ENCODE measurements at places on chromosomes 16 and 17.

DNA sequence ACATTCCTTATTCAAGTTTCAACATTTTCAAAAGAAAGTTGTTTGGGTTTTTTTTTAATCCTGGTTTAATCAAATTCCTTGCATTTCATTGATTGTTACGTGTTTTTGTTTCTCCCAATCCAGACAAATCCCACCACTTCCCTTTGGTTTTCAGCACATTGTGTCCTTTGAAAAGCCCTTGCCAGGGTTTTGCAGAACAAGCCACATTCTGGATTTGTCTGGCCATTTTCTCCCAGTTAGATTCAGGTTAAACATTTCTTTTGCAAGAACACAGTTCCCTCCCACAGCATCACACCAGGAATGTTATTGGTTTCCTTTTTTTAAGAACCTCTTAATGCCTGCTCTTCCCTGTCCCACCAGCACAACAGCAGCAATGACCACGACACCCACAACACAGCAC is 278.0 kb upstream of the SALL1 start:
- no peak for DNase-seq

GRCh38 chr16:87380403-87380802 is 3.2 kb downstream of the FBXO31 start:
- no peak for DNase-seq

DNA sequence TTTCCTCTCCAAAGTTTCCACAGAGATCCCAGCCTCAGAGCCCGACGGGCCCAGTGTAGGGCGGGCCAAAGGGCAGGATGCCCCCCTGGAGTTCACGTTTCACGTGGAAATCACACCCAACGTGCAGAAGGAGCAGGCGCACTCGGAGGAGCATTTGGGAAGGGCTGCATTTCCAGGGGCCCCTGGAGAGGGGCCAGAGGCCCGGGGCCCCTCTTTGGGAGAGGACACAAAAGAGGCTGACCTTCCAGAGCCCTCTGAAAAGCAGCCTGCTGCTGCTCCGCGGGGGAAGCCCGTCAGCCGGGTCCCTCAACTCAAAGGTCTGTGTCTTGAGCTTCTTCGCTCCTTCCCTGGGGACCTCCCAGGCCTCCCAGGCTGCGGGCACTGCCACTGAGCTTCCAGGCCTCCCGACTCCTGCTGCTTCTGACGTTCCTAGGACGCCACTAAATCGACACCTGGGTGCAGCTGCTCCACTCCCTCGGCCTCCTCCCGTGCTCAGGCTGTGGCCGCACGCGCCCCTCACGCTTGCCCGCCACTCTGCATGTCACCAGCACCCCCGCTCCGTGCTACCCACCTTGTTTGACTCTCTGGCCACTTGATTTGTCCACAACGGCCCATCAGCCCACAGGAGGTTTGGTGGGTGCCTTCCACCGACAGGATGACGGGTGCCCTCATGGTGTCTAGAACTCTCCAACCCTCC is 15.3 kb upstream of the STH start:
- DNase-seq = no peak

GRCh38 chr16:14168146-14168545 is 97.0 kb downstream of the MRTFB start:
- DNase-seq = no peak

DNA sequence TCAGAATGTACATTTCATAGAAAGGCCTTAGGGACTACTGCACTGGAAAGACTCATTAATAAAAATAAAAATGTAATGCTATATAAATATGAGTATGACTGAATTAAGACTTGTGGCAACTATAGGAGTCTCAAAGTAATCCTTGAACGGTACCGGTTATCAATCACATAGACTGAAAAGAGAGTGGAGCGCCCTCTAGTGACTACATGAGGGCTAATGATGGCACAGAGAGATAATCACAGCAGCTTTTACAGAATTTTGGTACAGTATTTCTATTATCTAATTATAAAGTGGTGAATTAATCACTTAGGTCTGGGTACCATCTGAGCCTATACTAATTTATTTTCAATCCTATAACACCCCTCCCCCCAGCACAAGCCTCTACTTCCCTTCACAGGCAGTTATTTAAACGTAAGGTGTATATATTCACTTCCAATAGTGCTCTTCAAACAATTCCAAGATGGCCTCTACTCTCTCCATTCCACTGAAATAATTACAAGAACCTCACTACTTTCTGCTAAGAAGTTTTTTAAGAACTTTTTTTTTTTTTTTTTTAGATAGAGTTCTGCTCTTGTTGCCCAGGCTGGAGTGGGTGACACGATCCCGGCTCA is 40.7 kb upstream of the ANKFY1 start:
- peak; percentile 53 for DNase-seq

GRCh38 chr17:50831471-50831928 is 3.9 kb upstream of the WFIKKN2 start:
- no peak for DNase-seq

DNA sequence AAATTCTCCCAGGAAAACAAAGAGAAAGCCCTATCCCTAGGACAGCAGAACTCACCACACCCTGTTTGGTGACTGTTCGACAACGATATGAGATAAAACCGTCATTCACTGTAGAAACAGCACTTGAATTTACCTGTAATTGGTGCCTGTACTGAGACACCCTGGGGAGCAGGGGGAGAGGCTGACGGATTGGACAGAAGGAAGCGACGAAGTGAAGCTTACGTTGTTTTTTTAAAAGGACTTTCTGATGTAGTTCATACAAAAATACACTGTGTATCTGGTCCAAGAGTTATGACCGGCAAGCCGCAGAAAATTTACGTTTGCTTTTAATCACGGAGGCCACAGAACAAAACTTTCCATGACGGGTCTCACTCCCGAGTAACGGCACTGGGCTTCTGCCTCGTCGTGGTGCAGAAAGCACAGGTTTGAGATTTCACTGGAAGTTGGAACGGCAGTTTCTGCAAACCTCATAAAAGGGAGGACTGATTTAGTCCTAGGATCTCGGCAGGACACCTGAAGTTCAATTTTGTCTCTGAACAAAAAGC is 9.7 kb downstream of the NXN start:
- no peak for DNase-seq

DNA sequence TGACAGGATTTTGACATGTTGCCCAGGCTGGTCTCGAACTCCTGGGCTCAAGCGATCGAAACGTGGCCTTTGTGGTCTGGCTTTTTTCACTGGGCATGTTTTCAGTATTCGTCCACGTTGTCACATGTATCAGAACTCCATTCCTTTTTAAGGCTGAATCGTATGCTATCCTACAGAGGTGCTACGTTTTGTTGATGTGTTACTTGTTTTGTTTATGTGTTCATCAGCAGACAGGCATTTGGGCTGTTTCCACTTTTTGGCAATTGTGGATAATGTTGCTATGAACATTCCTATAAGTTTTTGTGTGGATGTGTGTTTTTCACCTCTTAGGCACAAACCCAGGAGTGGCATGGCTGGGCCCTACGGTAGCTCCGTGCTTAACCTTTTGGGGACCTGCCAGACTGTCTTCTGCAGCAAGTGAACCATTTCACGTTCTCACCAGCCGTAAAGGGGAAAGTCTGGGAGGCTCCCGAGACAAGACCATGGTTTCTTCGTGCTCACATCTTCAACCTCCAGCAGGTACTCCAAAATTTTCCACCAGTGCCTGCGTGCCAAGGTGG is 26.9 kb downstream of the ADCY9 start:
- no peak for DNase-seq

GRCh38 chr17:40363111-40363827 is 1.3 kb downstream of the GJD3 start:
- DNase-seq = peak; percentile 53

DNA sequence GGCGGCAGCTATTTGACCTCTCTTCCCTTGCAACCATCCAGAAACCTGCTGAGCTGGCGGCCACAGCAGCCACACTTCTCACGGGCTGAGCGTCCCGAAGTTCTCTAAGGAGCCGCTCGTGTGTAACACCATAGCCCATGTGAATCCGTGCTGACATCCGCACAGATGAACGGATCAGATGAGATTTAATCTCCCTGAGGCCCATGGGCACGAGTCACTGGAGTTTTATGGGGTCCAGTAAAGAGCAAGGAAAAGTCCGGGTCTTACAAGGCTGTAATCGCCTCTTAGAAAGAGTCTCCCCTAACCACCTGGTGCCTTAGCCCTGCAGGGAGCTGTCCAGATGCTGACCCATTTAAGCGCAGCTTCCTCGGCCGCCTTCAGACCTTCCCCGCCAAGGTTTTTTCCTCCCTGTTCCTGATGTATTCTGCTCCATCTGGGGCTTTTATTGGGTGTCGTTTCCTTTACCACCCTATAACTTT is 5.5 kb upstream of the CACNG5 start:
- peak; percentile 29 for DNase-seq

DNA sequence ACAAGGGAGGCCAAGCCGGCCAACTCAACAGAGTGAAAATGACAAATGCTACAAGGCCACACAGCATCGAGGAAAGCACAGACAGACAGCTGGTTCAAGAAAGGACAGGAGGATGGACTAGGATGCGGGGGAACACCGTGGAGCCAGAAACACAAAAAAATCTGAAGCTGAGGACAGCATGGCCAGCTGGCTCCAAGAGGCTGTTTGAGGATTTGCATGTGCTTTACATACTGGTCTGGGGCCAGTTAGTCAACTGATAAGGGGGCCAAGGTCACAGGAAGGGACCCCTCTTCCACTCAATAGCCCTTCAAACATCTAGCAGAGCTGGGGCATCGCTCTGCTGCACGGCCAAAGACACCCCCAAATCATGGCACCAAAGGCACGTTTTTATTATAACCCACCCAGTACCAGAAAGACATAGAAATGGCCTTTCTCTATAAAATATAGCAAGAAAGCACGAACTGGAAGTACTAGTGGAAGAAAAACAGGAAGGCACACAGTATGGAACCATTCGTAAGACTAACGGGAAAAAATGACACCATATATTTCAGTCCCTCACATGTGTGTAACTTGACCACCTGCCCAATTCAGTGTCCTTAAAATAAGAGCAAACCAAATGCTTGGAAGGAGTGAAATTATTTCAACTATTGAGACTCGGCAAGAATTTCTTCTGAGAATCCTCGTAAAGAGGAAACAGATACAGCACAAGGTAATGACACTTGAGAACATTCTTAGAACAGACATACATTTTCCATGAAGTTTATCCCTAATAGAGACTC is 7.8 kb upstream of the SRL start:
- DNase-seq = no peak

DNA sequence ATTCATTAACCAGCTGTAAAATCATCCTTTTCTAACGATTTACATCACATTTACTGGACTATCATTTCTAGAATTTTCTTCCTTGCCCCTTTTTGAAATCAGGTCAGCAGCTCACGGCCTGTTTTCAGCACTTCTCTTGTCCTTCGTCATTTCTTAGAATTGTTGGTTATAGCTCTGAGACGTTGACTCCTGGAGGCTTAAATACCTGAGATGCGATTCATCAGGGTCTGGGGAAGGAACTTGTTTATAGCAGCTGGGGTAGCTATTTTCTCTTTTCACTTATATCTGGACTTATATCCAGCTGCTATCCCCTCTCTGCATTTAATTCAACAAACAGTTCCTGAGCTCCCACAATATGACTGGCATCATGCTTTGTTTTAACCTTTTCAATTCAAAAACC is 338.7 kb upstream of the TNRC6C start:
- DNase-seq = no peak

DNA sequence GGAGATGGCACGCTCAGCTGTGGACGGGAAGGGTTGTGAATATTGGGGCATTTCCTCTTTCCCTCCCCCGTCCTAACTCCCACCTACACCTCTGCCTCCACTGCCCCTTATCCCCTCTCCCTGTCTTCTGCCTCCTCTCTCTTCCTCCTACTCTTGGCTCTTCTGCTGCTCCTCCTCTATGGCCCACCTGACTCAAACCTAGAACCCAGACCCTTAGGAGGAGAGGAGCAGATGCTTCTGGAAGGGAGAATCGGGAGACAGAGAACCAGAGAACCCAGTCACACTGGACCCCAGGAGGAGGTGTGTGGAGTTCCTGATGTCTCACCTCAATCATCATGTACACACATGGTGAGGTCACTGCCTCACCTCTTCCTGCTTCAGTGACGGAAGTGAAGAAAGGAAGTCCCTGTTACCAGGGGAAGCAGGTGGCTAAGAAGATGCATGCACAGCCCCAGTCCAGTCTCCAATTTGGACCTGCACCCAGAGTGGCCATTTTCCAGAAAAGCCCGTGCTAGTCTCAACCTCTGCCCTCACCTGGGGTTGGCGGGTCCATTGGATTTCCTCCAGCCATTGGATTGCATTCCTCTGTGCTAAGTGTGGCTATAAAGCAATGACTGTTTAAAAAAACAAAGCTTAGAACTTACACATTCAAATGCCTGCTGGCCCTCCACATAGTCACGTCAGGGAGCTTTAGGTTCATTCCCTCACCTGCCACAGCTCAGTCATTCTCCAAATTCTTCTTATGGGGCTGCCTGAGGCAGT is 4.0 kb downstream of the RNF222 start:
- DNase-seq = peak; percentile 37

- no peak for DNase-seq
Observed at GRCh38 chr17:37081287-37081686, 132.5 kb downstream of the AATF start.

DNA sequence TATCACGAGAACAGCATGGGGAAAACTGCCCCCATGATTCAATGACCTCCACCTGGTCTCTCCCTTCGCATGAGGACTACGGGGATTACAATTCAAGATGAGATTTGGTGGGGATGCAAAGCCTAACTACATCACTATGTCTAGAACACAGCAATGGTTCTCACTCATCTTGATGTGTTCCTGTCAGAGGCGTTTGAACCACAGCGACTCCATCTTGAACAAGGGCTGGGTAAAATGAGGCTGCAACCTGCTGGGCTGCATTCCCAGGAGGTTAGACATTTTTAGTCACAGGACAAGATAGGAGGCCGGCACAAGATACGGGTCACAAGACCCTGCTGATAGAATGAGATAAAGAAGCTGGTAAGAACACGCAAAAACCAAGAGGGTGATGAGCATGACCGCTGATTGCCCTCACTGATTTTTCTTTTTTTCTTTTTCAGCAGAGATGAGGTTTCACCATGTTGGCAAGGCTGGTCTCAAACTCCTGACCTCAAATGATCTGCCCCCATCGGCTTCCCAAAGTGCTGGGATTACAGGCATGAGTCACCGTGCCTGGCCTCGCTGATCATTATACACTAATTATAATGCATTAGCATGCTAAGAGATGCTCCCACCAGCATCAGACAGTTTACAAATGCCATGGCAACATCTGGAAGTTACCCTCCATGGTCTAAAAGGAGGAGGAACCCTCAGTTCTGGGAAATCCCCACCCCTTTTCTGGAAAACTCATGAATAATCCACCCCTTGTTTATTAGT is 3.0 kb upstream of the PPY start:
- no peak for DNase-seq

DNA sequence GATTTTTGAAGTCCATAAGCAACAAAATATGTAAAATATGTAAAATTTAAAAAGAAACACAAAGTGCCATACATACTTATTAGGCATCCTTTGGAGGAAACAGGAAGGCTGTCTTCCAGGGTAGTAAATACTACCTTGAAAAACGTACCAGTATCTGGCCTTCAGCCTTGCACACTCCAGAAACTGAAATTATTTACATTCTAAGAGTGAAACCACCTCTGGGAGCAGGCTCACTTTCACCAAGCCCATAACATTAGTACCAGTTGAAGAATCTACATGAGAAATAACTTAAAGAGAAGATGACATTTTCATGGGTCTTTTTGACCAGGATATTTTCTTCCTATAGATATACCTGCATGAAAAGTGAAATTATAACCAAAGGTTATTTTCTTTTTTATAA is 6.4 kb downstream of the KRTAP9-1 start:
- no peak for DNase-seq
